Stimulated activated CD8-positive, alpha-beta memory T cell treated with anti-CD3 and anti-CD28 coated beads, Interleukin-7, amount 100 ng/mL, for 1 hour (primary cell): ENCODE measurements at places on chromosomes 7 and 10.

DNA sequence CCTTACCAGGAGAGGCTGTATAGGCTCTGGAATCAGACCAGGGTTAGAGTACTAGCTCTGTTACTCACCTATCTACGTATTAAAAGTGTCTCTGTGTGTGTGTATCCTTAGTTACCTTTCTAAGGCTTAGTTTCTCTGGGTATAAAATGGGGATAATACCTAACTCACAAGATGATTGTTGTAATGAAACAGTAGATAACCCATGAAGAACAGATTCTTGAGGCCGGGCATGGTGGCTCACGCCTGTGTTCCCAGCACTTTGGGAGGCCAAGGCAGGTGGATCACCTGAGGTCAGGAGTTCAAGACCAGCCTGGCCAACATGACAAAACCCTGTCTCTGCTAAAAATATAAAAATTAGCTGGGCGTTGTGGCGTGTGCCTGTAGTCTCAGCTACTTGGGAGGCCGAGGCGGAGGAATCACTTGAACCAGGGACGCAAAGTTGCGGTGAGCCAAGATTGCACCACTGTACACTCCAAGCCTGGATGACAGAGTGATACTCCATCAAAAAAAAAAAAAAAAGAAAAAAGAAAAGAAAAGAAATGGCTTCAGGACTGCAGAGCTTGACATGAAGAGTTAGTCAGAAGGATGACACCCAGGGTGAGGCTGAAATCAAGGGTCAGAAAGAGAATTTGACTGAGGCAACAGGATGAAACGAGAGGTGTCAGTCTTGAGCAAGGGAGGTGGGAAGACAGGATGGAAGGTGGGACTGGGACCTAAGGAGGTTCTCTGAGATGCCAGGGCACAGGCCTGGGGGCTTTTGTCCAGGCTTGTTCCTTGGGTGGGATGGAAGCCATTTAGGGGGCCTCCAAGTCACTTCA lies 33.4 kb downstream of the PRKAR2B start:
- DNase-seq = no peak

DNA sequence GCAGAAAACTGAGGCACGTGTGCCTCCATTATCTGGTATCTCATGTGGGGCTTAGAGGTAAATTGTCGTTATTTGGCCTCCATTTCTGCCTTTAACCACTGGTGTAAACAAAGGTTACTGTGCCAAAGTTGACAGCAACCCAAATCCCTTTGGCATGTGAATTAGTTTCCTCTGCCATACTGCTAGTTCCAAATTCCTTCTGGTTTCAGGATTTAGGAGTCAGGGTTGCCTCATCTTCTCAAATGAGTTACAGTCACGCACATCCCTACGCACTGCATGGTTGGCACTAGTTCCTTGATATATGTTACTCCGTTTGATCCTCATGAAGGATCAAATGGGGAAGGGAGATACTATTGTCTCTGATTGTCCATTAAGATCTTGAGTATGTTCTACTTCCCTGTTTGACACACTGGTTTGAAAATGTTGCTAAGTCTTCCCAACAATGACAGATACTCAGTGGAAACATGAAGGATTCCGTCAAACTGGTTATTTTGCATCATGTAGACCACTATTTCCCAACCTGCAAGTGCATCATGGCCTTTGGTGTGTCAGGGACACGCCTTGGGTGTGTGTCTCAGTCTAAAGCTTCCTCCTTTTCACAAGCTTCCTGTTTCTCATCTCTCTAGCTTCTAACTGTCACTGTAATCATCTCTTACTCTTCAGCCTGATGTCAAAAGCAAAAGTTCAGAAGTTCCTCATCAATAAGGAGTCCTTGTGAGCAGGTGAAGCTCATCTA lies at the start of gene LIPN:
Gene LIPN, plus strand, starts transcription at position 655 of the 736 bp plus-strand sequence. CDS start 1,386 bp downstream, outside the sequence.
- no peak for DNase-seq

- no peak for DNase-seq
Observed at GRCh38 chr10:73780966-73781365, 882 bp upstream of the CHCHD1 start.

- DNase-seq = no peak
Observed at GRCh38 chr10:3395041-3395440, 222.5 kb upstream of the PITRM1 start.

DNA sequence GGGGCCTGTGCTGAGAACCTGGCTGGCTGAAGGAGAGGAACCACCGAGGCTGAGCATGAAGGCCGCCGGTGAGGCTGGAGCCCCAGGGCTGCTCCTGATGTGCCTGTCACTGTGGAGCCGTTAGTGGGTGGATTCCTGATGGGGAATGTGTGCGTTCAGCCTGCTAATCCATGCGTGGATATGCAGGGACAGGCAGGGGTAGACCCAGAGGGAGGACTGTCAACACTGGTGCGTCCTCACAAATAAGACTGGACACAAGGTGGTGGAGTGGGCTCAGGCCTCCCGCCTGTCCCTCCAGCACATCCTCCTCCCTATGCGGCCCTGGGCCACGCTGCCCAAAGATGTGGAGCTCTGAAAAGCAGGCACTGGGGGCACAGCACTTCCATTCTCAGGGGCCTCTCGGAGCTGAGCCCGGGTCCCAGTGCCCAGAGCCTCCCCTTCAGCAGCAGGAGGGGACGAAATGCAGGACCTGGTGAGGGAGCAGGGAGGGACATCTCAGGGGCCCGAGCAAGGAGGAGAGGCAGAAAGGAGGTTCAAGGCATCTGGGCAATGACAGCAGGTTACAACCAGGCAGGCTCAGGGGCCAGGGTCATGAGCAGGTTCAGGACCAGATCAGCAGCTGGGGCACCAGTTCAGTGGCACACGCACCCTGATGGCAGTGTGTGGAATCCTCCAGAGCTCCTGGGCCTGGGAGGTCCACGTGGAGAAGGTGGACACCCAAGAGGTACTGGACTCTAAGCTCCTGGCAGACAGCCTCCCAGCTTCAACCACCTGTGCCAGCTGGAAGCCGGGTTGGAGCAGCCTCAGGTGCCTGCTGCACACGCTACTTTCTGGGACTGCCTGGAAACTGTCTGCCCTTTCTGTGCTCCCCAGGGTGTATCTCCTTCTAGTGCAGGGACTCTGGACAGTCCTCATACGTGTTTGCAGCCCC lies 33.5 kb upstream of the ANTXRL start:
- DNase-seq = no peak

DNA sequence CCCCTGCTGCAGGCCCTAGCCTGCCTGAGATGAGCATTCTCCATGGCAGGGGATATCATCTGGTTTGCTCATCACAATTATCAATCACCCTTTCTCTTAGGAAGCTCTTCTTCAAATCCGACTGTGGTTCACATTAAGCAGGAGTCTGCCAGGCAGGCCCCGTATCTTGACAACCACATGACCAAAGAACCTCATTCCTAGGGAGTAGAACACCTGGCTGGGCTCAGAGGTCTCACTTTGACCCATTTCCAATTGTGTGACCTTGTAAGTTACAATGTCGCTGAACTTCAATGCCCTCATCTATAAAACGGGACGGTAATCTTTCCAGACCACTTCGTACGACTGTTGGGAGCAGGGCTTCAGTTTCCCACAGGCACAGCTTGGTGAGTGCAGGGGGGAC lies 156.4 kb upstream of the PCBD1 start:
- no peak for DNase-seq
